ENCODE measurements at places on chromosomes 11 and 22.

- no peak for DNase-seq
Measured at GRCh38 chr11:72317570-72317969, 73.6 kb upstream of the PHOX2A start.

DNA sequence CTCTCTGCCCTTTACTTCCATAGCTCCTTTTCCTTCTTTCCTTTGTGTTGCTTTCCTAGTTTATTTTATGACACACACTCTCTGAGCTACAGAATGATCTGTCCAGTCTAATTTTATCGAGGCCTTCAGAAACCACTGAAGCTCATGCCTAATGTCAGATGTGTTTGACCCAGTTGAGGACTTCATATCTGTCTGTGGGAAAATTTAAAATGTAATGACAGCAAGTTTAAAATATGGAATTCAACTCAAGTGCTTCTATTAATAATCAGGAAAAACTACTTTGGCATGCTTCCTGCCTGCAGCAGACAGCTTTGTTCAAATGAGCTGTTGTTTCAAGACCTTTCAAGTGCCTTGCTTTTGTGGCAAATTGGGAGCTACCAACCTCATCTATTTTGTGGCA lies 261.8 kb upstream of the MTNR1B start:
- no peak for DNase-seq

DNA sequence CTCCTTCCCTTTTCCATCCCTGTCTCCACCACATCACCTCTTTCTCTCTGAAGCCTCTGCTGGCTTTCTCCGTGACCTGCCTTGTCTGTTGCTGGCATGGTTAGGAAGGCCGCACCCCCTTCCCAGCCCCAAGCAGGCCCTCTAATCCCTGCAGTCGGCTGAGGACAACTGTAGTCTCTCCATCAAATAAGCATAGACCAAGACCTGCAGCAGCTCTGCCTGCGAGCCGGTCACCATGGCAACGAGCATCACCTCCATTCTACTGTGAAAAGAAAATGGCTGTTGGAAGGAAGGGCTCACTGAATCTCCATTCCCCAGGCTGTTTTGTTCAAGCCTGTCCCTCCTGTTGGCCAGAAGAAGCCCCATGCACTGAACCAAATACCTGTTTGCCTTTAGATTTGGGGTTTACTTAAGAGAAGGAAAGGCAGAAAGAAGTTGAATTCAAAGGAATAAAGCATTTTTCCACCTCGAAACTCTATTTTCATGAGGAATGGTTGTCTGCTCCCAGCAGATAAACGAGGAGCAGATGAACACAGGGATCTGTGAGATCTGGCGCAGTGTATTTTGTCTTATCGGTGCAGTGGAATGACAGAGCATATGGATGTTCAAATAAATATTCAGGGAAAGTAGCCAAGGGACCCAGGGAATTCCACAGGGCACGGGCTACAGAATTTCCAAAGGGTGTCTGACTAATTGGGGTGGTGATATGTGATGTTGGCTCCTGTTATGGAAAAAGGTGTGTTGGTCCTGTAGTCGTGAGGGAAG lies 113.1 kb upstream of the TTC12 start:
- DNase-seq = no peak

DNA sequence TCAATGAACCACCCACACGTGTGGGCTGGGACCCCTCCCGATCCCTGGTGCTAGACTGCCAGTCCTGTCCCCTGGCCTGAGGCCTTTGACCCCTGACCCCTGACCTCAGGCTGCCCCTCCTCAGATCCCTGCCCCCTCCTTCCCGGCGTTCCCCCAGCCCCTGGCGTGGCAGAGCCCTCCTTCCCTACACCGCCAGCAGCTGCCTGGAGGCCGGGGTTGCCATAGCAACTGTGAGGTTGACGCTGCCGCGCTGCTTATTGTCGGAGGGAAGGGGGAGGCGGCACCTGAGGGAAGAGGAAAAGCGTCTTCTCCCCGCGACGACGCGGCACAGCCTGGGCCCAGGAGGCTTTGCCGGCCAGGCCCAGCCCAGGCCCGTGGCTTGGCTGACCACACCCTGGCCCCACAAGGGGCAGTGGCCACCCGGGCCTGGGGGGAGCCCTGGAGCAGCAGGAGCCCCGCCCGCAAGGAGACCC lies 32.6 kb downstream of the SHANK3 start:
- no peak for DNase-seq

GRCh38 chr11:67439321-67440228 lies 2.1 kb upstream of the PTPRCAP start:
- no peak for DNase-seq

DNA sequence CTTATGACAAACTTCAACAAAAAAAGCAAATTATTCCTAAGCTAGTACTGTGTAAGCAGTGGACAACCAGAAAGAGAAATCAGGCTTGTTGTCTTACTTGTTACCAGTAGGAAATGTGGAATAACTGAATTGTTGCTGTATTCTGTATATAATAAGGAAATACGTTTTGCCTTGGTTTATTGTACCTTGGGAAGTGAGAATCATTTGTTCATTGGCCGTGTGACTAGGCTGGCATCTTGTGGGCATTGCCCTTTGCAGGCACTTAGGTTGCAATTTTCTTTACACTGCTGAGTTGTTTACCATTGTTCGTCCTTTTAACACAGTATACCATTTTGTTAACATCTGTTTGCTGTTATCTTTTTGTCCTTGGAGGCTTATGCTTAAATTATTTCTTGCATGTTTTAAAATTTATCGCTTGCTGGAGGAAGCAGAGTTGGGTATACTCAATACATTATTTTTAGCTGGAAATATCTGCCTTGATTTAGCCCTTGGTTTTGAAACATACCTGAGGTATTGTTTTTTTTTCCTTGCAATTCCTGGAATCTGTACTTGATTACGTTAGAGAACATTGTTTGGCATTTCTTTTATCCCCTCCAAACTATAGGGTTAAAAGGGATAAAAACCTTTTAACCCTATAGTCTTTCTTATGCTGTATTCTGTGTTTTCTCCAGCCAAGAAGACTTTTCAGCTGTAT lies 109.3 kb downstream of the DDX10 start:
- DNase-seq = no peak

- DNase-seq = no peak
Measured at GRCh38 chr11:114399490-114400215, 658 bp downstream of the C11orf71 start.

GRCh38 chr11:134663506-134664313 lies 251.7 kb upstream of the B3GAT1 start:
- DNase-seq = no peak

GRCh38 chr22:46452195-46453005 lies 85.0 kb downstream of the CELSR1 start:
- no peak for DNase-seq

DNA sequence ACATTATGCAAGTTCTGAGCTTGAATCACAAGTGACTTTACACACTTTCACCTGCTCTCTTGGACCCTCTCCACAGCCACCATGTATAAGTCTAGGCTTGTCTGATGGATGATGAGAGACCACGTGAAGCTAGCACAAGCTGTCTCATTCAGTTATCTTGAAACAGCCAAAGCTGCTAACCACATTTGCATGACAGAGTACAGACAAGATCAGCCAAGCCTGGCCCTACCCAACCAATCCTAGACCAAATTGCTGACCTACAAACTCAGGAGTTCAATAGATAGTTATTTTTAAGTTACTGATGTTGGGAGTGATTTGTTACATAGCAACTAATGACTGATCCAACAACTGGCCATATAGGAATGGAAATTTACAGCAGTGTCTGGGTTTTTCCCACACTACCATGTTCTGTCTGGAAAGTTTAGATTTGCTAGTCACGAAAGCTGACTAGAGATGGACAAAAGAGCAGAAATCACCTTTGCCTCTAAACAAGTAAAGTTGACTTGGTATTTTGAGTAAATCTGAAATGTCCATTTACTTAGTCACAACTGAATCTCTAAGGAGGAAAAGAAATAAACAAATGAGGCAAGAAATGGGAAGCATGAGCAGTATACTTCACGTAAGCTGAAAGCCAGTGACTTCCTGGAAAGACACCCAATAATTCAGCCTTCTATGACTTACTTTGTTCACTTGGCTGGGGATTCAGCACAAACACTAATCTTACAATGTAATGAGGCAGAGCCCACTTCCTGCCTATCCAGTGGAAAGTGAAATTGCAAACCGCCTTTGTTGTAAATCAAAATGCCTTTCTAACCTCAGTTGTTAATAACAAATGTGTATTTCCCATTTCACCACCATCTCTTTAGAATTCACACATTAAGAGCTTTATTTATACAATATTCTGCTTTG lies 101.7 kb downstream of the FAM181B start:
- DNase-seq = no peak

- DNase-seq = no peak
Measured at GRCh38 chr11:61279934-61280659, 15.0 kb downstream of the VWCE start.

DNA sequence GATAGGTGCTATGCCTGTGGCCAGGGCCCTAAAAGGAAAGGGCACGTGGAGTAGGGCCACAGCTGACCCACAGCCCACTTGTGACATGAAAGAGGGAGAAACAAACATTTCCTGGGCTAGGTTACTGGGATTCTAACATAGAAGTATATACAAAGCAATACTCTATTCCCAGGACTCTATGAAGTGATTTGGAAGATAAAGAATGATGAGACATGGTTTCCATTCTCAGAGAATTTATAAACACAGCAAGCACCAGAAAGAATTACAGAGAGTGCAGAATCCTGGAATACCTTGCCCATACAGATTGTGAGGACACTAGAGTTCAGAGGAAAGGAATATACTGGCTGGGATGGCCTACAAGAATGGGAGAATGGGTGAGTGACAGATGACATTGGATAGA lies 86.4 kb downstream of the KIRREL3 start:
- no peak for DNase-seq

- DNase-seq = no peak
Measured at GRCh38 chr11:120835601-120836228, 188.2 kb upstream of the TBCEL start.

- DNase-seq = no peak
Measured at GRCh38 chr11:111549869-111550203, 9.3 kb downstream of the LAYN start.

- no peak for DNase-seq
Measured at GRCh38 chr11:116375221-116375620, 397.6 kb downstream of the BUD13 start.

- DNase-seq = no peak
Measured at GRCh38 chr11:6319001-6319703, 1.1 kb downstream of the CAVIN3 start.

- DNase-seq = no peak
Measured at GRCh38 chr22:46135611-46136485, 14.5 kb upstream of the PPARA start.

DNA sequence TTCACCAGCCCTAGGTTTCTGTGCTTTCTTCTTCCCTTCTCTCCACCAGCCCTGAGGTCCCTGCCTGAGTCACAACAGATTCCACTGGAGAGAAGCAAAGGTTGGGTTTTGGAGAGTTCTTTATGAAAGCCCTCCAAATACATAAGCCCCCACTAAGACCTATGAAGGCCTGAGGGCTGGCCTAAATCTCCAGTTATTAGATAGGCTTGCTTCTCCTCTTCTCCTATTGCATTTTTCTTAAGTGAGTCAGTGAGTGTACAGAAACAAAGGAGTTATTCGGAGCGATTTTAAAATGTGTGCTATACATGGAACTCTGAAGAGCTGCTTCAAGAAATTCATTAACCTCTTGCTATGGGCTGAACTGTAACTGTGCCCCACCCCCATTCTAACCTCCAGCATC lies 1057.3 kb downstream of the OPCML start:
- no peak for DNase-seq

- DNase-seq = no peak
Measured at GRCh38 chr22:48867891-48868290, 959.8 kb downstream of the BRD1 start.

DNA sequence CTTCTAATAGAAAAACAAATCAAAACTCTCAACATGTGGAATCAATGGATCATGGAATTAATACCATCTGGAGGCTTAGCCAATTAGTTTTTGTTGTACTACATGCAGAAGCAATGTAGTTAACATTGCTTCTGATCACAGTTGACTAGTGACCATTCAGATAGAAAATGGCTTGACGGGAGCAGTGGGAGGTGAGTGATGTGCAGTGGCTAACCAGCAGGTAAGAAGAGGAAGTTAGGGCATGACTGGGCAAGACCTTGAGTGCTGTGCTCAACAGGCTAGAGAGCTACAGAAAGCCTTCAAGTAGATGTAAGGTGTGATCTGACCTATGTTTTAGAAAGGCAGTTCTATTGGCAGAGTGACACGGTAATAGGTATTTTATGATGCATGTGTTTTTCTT lies 60.7 kb upstream of the ALKBH3 start:
- DNase-seq = no peak

- DNase-seq = no peak
Measured at GRCh38 chr11:41040474-41040873, 419.0 kb downstream of the LRRC4C start.

DNA sequence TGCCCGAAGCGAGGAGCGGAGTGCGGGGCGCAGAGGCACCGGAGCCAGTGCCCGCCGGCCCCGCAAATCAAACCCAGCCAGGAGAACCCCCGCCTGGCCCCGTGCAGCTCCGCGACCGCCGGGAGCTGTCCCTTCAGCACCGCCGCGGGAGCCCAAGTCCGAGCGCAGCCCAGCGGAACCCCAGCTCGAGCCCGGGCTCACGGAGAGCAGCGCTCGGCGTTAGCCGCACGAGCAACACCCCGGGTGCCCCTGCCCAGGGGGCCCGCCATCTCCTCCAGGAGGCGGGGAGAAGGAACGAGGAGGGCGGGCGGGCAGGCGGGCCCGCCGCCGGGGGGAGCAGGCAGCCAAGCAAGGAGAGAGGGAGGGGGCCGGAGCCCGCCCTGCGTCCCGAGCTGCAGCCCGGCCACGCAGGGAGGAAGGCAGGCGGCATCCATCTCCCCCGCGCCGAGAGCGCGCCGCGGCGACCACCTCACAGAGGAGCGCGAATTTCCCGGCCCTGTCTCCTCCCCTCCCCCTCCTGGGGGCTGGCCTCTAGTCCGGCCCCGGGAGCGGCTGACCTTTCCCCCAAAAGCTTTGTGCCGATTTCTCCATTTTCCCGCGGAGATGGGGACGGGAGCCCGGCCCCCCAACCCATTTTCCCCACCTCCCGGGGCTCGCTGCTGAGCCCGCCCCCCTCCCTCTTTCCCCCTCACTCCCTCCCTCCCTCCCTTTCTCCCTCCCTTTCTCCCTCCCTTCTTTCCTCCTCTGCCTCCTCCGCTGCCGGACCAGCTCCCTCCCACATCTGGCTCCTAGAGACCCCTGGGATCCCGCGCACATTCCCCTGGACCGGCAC lies 621 bp downstream of the KCNC1 start:
- no peak for DNase-seq

GRCh38 chr11:23957314-23957713 lies 539.5 kb upstream of the LUZP2 start:
- no peak for DNase-seq

- DNase-seq = no peak
Measured at GRCh38 chr11:86499723-86500129, 125.0 kb downstream of the CCDC81 start.

- DNase-seq = no peak
Measured at GRCh38 chr11:102157219-102157618, 47.0 kb downstream of the YAP1 start.

GRCh38 chr22:39027717-39028116 lies 6.8 kb downstream of the APOBEC3D start:
- DNase-seq = no peak

GRCh38 chr11:12289667-12290476 lies 87.5 kb upstream of the PARVA start:
- no peak for DNase-seq

GRCh38 chr11:115162919-115163318 lies 341.3 kb downstream of the CADM1 start:
- no peak for DNase-seq
